ENCODE measurements at places on chromosomes 5 and 9.

- no peak for DNase-seq
These were observed 40.2 kb downstream of the SH3RF2 start for GRCh38 chr5:145976431-145977155.

DNA sequence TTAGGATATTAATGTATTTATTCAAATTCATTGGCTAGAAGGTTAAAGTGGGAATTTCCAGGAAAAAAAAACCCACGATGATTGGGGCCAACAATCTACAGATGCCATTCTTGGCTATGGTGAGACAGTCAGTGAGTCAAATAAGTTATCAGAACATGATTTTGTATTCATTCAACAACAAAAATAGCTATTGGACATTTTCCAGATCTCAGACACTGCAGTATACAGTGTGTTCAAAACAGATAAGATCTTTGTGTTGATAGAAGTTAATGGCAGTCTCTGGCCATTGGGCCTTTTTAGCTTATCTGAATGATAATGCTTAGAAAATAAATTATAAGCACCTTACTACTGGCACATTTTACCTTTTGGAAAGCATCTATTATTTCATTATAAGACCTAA, 547.7 kb downstream of the MAT2B start:
- DNase-seq, result no peak

DNA sequence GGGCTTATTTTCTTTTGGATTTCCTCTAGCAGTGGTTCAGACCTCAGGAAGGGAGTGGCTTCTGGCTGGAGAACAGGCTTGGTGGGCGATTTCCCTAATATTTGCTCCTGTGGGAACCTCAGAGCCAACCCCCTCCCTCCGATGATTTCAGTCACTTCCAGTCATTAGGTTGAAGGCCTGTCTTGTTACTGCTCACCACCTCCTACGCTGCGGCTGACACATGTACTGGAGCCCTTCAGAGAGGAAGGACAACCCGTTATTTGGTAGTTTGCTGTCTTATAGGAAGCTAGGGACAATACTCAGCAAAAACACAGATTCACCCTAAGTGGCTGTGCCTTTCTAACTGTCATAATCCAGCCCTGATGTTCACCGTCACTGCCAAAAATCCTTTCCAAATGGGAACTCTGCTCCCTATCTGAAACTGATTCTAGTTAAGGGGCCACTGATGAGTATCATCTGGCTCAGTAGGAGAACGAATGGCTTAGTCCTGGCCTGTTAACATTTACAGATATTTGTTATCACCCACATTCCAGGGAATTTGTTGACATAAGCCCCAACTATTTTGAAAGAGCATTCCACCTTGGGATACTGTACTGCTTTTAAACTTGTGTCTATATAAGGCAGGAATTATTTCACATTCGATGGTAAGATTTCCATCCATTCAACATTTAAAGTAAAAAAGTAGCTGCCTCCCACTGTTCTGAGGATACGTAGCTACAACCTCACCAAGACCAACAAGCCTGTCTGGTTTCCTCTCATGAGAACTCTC, 29.3 kb upstream of the ANKH start:
- DNase-seq, result no peak

DNA sequence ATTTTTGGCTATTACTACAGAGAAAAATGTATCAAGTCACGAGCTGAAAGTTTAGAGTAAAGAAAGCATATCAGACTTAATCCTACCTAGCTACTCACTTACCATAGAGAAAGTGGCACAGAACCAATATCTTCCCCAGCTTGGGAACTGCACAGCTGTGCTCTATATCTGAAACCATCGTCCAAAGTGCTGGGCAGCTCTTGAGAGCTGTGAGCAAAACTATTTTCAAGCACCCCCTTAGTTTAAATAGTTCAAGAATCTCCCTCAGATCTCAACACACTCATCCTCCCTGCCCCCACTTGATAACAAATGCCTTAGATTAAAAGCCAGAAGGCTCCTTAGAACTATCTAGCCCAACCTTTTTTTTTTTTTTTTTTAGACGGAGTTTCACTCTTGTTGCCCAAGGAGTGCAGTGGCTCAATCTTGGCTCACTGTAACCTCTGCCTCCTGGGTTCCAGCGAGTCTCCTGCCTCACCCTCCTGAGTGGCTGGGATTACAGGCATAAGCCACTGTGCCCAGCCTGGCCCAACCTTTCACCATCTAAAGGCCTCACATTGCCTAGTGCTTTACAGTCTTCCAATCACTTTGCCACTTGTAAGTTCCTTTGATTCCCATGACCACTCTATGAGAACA, 94.2 kb upstream of the APC start:
- DNase-seq, result no peak

- DNase-seq, result no peak
These were observed 268.9 kb downstream of the ASTN2 start for GRCh38 chr9:117145811-117146490.

- DNase-seq, result no peak
These were observed 12.9 kb upstream of the F2RL1 start for GRCh38 chr5:76805821-76806505.

DNA sequence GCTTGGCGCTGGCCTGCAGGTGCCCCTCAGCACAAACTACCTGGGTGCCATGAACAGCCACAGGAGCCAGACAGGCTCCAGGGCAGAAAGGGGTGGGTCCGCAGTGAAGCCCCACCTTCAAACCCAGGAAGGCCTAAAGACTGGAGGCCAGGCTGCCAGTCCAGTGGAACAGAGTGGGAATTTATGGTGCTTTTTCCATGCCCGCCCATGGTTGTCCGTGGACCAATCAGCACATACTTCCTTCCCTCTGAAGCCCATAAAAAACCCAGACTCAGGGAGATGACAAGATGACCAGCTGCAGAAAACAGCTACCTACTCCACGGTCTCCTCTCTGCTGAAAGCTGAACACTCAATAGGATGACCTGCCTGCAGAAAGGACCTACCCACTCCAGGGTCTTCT, 275.4 kb upstream of the ADRA1B start:
- DNase-seq, result no peak

DNA sequence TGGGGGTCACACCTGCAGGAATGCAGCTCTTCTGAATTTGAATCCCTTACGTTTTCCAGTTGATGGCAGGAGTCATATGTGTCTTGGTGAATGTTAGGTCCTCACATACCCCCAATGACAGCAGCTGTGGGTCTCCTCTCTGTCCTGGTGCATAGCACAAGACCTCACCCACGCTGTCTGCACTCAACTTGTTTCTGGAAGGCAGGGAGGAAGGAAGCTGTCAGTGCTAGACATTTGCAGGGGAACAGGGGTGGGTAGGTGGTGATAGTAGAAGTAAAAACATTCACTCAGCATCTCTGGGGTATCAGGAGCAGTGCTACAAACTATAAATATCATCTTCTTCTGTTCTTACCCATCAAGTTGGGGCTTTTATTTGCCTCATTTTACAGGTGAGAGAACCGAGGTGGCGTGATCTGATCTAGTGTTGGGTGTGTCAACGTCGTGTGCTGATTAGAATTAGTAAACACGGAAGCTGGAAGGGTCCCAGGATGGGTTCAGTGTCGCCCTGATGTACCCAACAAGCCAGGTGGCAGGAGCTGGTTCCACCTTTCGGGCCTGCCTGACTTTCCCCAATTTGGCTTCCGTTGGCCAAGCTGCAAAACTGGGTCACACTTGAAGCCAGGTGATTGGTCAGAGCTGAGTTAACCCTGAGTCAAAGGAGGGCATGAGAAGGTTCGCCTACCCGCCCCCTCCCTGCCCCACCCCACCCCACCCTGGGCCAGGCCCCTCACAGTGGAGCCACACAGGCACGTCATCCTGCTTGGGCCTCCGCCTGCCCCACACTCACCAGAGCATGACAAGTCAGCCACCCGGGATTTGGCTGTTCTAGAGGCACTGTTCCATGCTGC, 15.8 kb downstream of the ERGIC1 start:
- no peak for DNase-seq

DNA sequence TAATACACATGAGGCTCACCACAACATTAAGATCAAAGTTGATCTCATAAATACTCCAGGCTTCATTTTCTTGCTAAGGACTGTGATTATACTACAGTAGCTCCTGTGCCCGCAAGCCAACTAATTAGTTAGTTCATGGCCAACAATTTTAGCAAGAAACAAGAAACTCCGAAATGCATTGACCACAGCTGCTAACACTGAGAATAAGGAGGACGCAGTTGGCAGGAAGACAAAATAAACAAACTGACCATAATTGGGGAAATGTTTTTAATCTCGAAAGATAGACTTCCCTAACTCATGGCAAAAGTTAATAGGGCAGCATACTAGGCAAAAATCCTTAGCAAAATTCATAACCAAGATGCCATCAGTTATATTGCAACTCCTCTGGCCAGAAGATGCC, 115.5 kb upstream of the SPEF2 start:
- no peak for DNase-seq

GRCh38 chr9:16335788-16336580, 534.5 kb downstream of the BNC2 start:
- DNase-seq, result no peak

GRCh38 chr5:102991802-102992201, 128.1 kb downstream of the GIN1 start:
- no peak for DNase-seq

DNA sequence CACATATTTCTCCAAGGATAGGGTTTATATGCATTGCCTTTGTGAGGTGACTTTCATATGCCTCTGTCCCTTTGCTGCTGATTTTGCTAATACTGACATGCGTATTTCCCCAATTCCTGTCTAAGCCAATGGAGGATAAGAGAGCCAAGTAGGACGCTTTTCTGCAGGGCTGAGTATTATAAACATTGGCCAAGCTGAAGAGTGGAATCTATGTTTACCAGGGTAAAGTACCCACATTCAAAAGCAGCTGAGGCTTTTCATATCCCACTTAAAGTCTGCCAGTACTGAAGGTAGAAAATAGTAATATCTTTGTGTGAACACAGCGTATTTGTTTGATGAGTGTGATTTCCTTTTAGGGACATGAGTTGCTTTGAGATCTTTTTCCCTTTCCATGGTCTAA, 128.8 kb upstream of the GPR151 start:
- no peak for DNase-seq

DNA sequence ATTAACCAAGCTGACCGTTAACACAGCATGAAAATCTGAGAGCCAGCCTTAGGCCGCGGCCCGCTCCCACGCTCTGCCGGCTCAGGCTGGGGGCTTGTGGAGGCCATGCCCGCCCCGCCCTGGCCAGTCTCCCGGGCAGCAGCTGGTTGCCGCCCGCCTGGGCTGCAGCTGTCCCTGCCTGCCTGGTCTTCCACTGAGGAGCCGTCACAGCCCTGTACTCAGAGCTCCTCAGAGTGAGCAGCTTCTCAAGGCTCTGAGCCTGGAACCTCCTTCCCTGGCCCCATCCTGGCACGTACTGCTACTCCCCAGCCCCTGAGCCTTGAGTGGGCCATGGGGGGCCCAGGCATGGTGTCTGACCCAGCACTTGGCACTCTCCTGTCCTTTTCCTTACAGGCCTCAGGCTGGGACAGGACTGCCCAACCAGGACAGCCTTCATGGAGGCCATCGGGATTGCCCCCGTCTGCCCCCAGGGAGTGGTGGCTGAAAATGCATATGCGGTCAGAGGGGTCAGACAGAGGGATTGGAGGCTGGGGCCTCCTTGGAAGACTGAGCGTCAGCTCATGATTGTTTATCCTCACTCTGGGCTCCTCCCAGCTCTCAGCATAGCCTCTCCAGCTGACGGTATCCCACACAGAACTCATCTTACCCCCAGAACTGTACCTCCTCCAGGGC, 11.9 kb downstream of the FGFR4 start:
- DNase-seq, result no peak

DNA sequence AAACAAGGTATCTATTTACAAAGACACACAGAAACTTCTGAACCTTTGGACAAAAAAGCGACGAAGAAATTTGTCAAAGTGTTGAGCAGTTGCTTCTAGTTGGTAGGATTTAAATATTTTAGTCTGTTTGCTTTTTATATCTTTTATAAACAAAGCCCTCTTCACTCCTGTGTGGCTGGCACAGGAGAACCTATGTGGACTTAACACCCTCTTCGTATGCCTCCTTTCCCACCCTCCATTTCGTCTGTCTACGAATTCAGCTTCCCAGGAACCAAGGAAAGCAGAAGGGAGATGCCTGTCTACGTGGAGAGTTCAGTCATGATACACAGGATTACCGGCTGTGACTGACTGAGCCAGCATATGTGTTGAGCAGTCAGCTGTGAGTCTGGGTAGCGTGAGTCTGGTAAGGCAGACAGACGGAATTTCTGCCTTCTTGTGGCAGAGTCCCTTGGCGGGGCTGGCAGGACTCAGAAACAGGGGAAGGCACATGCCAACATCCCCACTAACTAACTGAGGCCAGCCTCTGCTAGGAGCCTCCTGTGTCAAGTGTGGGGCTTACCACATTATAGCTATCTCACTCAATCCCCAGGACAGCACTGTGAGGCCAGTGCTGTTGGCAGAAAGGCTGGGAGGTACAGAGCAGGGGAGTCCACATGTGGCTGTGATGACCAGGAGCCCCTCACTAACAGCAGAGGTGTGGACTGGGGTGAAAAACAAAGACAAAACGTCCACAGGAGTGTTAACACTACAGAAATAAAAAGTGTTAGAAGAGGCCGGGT, 13.9 kb upstream of the ZFP62 start:
- no peak for DNase-seq

DNA sequence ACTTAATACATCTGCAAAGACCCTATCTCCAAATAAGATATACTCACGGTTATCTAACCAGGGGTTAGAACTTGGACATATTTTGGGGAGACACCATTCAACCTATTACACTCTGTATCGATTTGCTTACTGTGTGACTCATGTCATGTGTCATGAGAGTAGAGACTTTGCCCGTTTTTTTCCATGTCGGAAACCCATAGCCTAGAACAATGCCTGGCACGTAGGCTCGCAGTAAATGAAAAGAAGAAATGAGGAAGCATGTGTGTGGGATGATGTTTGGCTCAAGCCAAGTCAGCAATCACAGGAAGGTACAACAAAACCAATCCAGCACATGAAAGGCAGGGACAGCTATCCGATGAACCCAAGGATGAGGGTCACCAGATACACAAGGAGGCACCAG, 94.6 kb upstream of the DNAH5 start:
- no peak for DNase-seq

DNA sequence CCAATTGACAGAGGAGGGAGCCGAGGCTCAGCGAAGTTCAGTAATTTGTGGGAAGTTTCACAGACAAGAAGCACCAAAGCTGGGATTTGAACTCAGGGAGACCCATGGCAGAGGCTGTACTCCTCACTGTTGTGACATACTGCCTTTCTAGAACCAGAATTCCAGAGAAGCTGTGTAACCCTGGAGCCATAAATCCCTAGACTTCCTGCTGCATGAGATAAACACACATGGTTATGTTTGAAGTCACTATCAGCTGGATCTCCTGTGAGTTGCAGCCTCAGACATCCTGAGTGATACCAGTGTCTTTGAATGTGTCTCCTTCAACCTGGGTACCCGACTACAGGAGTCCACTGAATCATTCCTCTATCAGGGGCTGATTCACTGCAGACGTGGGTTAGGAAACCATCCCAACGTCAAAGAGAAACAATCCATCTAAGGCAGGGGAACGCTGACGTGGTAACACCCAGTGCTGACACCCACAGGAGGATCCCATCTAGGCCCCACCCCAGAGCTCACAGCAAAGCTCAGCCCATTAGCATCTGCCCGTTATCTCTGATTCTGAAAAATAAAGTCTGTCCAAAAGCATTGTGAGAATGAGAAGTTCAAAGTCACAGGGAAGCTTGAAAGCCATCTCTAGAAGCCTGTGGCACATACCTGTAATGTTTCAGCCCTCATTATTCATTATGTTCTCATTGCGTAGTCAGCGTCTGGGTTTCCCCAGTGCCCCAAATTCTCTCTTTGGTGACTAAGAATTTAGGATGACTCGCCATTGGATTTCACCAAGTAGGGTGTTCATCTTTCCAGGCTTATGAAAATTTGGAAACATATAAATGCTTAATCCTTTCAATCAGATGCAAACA, 36.3 kb upstream of the BASP1 start:
- DNase-seq, result no peak

- DNase-seq, result no peak
These were observed 117.1 kb upstream of the ZNF462 start for GRCh38 chr9:106745876-106746275.

All from GM18507 (cell line).